Effector memory CD4-positive, alpha-beta T cell (primary cell): ENCODE measurements at places on chromosomes 7 and 10.

DNA sequence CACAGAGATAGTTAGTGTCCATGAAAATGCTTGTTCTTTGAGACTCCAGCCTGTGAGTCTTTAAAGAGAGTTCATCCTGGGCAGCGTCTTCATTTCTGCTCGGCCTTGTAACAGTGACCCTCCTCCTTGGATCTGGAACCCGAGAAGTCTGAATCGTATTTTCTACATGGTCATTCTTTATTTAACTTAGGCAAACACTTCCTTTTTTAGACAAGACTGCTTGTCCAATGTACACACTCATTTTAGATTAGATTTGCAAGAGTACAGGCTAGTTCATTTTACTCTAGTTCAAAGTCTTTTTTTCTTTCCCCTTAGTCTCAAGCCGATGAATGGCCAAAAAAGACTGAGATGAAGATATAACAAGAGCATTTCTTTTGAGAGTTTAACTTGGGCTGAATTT lies 133.5 kb downstream of the CHN2 start:
- DNase-seq: no peak

DNA sequence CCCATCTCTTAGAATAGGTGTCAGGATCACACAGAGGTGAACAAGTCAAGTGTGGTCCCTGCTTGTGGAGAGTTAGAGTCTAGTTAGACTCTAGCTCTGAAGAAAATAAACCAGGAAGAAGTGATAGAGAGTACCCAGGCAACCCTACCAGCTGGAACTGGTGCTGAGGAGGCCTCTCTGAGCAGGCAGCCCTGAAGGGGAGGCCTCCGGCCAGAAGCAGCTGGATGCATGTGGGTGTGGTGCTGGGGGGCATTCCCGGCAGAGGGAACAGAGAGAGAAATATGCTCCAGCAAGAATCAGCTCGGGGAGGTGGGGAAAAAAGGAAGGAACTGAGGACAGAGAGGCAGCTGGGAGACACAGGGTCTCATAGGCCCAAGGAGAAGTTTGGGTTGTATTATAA lies 68.6 kb downstream of the APBB1IP start:
- DNase-seq: no peak

- no peak for DNase-seq
Observed at GRCh38 chr7:150621376-150621775, 10.8 kb downstream of the GIMAP6 start.

DNA sequence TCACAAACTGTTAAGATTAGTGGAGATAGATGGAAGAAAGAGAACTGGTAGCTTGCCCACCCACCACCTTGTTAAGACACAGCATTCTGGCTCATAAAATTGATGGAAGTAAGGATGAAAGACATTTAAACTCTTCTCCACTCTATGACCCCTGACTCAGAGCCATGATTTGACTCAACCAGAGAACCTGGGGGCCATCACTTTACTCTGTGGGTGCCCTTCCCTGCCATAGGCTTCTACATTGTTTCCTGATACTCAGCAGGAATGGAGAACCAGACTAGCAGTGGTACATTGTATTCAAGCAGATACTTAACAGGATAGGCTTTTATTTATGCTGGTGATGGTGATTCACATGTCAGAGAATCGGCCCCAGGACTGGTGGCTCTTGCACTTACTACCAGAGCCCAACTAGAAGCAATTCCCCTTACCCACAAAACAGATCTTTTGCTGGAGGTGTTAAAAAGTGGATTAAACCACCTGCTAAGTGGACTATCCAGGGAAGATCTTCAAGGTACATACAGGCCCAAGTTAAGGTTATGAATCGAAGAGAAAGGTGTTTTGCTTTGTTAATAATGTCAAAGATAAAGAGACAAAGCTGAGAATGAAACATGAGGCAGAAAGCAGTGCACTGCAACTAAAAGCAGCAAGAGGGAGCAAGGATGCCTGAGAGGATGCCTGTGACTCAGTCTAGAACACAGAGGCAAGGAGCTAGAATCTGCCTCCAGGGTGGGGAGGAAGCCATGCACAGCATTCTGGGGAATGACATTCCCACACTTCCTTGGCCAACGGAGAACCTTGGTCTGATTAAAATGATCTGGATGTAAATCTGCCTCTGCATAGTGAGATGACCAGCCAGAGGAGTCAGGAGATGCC lies 36.0 kb upstream of the GLI3 start:
- DNase-seq: no peak

- no peak for DNase-seq
Observed at GRCh38 chr10:7181420-7181819, 229.4 kb downstream of the SFMBT2 start.

DNA sequence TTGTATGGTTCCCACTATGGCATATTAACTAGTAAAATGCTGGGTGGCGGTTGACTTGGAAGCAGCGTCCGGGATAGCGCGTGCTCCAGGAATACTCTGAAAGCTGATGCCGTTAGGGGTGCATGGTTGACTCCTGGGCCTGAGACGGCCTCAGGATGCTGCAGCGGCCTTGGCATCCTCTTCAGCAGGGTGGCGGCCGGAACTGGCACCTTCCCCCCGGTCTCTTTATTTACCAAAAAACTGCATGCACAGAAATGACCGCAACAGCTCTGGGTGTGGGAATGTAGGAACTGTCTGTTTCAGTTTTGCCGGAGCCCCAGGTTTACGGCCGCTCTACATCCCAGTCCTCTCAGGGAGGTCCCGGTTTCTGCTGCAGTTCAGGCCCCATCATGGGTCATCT lies 28.8 kb downstream of the PFKP start:
- no peak for DNase-seq

DNA sequence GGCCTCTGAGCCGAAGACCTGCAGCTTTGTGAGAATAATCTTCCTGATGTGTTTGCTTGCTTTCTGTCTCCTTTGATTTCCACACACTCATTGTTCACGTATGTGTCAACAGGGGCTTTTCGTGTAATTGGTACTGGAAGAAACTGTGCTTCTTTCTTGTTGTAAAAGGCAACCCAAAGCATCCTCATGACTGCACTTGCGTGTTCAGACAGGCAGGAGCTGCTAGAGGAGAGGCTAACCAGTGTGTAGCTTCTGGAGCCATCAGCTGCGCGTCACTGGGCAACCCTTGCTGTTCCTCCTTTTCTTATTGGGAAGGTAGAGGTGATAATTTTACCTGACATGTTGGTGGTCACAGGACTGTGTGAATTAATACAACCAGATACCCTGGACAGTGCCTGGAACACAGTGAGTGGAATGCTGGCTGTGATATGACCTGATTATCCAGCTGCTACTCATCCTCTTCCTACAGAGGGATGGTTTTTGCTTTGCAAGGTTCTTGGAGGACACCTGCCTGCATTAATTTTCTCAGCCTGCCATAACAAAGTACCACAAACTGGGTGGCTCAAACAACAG lies 213.0 kb downstream of the ABCA13 start:
- DNase-seq: no peak

- DNase-seq: no peak
Observed at GRCh38 chr7:106987777-106988176, 56.7 kb upstream of the PRKAR2B start.

DNA sequence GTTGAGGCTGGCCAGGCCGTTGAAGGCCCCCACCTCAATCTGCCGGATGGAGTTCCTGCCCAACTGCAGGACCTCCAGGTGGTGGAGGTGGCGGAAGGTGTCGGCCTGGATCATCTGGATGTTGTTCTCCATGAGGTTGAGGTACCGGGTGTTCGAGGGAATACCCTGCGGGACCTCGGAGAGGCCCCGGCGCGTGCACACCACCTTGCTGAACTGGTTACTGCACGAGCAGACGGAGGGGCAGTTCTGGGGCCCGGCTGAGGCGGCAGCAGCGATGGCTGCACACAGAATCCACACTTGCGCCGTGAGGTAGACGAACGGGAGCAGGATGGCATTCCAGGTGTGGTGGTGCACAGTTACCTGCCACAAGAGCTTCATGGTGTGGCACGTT lies 979 bp downstream of the LRRC4 start:
- DNase-seq: no peak

- DNase-seq: no peak
Observed at GRCh38 chr7:149006345-149006725, 22.0 kb downstream of the PDIA4 start.

DNA sequence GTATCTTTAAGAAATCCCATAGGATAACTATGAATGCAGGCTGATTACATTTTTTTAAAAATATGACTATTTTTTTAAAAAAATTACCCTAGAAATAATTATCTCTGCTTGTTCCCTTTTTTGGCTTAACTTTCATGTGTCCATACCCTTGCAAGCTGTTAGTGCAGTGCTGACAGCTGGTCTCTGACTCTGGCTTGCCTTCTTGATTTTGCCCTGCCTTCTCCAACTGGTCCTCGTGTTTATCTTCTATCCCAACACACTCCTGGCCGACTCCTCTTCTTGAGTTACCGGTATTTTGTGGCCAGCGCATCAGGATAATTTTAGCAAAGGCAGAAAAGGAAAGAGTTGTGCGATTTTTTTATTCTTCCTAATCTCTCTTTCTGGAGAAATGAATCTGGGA lies 111.7 kb upstream of the STARD3NL start:
- no peak for DNase-seq

DNA sequence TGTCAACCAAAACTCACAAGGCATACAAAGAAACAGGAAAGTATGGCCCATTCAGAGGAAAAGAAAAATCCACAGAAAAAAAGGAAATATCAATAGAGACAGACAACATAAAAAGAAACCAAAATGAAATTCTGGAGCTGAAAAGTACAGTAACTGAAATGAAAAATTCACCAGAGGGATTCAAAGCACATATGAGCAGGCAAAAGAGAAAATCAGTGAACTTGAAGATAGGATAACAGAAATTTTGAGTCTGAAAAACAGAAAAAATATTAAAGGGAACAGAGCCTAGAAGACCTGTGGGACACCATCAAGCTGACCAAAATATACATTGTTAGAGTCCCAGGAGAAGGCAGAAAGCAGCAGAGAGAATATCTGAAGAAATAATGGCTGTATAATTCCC lies 60.6 kb downstream of the XPNPEP1 start:
- DNase-seq: no peak

DNA sequence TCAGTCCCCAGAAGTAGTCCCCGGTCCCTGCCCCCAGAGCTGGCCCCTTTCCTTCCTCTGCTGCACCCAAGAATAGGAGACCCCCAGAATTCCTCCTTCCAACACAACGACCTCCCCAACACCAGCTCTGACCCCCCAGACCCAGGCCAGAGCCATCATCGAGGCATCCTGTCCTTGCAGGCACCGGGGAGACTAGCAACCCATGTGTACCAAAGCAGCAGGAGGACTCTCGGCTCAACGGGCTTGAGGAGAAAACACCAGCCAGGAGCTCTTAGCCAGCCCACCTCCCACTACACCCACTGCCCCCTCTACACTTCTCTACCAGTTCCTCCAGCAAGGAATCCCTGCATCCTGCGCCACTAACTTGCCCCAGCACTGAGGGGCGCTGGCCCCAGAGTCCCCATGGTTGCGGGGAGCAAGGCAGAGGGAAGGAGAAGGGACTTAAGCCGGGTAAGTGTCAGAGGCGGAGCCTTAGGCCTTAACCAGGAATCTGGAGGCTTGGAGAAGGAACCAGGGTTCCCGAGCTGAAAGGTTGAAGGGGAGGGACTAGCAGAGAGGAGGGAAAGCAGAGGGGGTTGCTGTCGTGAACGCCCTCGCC lies 3.9 kb downstream of the GRID1 start:
- DNase-seq: no peak

DNA sequence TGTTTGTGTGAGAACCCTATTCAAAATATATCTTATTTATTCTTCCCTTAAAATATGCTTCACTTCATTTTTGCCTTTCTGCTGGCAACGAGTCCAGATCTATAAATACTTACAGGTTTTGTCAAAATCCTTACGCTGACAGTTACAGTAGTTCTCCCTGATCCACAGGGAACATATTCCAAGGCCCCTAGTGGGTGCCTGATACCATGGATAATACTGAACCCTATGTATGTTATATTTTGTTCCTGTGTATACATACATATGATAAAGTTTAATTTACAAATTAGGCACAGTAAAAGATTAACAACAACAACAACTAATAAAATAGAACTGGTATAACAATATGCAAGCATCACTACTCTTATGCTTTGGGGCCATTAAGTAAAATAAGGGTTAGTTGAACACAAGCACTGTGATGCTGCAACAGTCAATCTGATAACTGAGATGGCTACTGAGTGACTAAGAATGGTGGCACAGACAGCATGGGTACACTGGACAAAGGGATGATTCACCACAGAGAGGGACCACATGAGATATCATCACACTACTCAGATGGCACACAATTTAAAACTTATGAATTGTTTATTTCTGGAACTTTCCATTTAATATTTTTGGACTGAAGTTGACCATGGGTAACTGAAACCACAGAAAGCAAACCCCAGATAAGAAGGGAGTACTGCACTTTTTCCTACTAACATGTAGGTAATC lies 29.4 kb upstream of the PCGF5 start:
- DNase-seq: no peak

DNA sequence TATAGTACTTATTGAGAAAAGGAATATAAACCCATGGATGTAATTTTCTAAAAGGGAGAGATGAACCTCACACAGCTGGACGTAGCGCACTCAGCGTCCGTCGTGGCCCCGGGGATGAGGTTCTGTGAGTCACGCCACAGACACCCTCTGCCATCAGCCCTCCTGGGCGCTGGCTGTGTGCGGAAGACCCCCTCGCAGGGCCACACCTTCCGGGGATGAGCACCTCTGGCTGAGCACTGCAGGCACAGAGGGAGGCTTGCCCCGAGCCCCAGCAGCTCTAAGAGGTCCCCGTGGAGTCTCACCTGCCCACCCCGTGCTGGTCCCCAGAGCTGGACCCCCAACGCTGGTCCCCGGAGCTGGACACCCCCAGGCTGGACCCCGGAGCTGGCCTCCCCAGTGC lies 215.8 kb downstream of the PTPRN2 start:
- no peak for DNase-seq

GRCh38 chr10:103510046-103510685 lies 16.7 kb downstream of the NEURL1 start:
- DNase-seq: no peak

- no peak for DNase-seq
Observed at GRCh38 chr10:17782921-17783665, 26.1 kb upstream of the MRC1 start.

DNA sequence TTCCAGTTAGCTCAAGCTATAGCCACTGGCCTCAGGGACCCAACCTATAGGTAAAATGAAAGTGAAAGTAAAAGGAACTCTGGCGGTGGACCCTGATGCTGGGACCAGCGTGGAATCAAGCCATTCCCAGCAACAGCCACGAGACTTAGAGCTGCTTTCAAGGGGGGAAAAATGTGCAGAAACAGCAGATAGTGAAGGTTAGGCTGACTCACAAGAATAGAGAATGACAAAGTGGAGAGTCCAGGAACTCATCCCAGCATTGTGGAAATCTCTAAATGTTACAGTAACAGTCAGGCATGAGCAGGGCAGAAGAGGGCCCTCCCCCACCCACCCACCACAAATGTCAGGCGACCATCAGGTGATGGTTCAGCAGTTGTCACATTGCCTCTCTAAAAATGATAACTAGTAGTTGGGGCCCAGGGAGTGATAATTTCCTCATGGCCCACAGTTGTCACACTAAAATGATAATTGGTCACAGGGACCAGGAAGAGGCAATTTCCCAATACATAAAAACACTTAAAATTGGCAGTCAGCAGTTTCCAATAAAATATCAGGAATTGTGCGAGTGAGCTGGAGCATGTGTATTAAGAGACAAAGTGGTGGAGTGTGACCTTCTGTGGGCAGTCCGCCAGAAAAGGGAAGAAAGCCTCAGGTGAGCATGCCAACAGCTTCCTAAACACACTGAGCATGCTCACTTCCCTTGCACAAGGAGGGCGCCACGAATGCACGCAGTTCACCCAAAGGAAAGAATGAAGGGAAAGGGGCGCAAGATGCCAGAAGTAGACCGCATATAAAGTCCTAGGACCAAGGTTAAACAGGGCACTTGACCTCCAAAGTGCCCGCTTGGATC lies 129.8 kb upstream of the PPP1R3A start:
- DNase-seq: no peak

- no peak for DNase-seq
Observed at GRCh38 chr10:72239409-72239808, 23.3 kb upstream of the ASCC1 start.
